NCI-H1436 (cell line): ENCODE measurements at places on chromosomes 2 and 18.

DNA sequence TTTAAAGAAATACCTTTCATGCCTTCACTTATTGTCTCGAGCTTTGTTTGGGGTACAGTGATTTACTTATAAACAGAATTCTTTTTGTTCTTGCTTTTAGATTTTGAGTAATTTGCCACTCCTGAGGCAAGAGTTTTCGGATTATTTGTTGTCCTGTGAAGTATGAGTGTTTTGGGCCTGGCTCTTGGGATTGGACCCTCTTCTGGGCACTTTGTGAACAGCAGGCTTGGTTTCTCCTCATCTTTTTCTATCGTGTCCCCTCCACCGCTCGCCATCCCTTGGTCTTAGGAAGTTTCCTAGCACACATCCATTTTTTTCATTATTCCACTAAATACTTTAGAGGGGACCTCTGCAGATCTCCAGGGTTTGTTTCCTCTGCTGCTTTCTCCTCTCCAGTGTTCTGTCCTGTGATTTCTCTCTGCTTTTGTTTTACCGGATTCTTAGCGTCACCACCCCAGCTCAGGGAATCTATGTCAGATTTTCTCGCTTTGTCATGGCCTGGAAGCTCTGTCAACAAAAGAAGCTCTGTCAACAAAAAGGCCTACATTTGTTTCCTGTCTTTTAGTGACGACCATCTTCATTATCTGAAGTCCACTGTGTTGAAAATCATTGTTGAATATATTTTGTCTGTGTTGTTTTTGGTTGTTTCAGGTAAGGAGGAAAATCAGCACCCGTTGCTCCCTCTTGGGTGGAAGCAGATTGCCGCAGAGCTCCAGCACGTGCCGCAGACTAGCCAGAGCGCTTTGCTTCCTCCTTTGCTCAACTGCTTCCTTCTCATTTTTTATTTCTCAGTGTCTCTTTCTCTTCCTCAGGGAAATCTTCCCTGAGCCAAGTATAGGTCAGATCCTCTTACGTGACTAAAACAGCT lies 27.8 kb downstream of the ANKRD62 start:
- no peak for DNase-seq

GRCh38 chr2:113255140-113256070 lies 23.3 kb downstream of the PAX8 start:
- DNase-seq: no peak

GRCh38 chr2:225995796-225996461 lies 596.4 kb downstream of the NYAP2 start:
- no peak for DNase-seq

- DNase-seq: no peak
Measured at GRCh38 chr2:219525533-219526232, 11.4 kb downstream of the ASIC4 start.

- no peak for DNase-seq
Measured at GRCh38 chr2:18600255-18600613, 10.9 kb upstream of the NT5C1B start.

DNA sequence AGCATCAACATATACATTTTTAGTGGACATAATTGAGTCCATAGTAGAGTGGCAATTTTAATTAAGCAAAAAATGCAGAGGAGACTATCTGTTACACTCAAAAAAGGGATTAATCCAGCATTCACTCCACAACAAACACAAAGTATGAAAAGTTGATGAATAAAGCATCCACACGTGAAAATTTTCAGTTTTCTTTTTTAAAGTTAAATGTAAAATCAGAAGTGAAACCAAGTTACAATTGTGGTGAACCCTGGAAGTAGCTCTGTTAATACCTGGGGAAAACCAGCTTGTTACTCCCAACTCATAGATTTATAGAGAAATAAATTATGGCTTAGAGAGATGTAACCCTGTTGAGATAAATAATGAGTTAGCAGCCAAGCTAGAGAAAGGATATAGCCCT lies 807.8 kb downstream of the TRIB2 start:
- no peak for DNase-seq

GRCh38 chr2:134558208-134558830 lies 160.5 kb downstream of the TMEM163 start:
- no peak for DNase-seq

GRCh38 chr18:48920408-48921038 lies 30.2 kb downstream of the SMAD7 start:
- no peak for DNase-seq

GRCh38 chr2:44838116-44838790 lies 103.2 kb upstream of the SIX3 start:
- no peak for DNase-seq

DNA sequence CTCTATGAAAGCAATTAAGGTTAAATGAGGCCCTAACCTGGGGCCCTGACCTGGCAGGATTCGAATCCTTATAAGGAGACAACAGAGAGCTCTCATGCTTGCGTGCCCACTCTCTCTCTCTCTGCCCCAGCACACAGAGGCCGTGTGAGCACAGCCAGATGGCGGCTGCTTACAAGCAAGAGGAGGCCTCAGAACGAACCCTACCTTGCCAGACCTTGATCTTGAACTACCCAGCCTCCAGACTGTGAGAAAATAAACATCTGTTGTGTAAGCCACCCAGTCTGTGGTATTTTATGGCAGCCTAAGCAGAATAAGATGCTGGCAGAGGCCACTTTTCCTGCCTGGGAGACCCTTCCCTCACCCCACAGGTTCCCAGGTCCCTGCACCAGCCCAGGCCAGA lies 5.2 kb upstream of the UBE2F start:
- no peak for DNase-seq

- no peak for DNase-seq
Measured at GRCh38 chr2:129922571-129923264, 56.7 kb upstream of the RAB6C start.

- DNase-seq: no peak
Measured at GRCh38 chr2:96923810-96924774, 54.2 kb upstream of the SEMA4C start.

GRCh38 chr2:191638079-191638801 lies 39.7 kb upstream of the NABP1 start:
- no peak for DNase-seq

- no peak for DNase-seq
Measured at GRCh38 chr2:232268636-232269165, 109.8 kb upstream of the ALPP start.

- DNase-seq: peak; percentile 38
Measured at GRCh38 chr2:235098269-235098668, 146.5 kb downstream of the SH3BP4 start.

DNA sequence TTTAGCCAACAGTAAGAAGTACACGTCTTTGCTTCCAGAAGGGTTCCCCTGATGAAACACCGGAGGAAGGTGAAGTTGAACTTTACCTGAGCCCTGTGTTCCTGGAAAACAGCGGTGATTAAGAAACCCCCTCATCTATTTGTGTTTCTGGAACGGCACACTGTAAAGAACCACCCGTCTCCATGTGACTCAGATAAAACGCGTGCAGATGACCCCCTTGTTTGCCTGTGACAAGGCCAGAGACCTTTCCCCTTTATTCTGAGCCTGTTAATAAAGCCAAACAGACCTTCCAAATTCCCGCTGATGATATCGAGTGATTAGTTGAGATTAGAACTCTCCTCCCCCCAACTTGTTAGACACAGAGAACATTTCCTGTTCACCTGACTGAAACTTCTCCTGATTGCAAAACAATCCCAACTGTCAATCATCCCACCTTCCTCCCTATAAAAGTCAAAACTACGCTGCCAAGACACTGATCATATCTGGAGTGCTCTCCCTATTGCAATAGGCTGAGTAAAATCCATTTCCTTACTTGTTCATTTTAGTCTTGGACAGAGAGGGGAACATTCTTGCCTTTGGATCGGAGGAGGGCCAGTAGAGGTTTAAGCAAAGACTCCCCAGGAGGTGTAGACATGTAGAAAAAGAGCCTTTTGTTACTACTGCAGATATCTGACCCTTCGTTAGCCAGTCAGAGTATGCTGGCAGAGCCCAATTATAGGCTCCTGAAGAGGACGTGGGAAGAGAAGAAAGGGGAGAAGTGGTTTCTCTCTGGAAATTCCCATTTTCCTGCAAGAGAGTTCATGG lies 914 bp upstream of the IWS1 start:
- DNase-seq: no peak

- no peak for DNase-seq
Measured at GRCh38 chr2:71887196-71887595, 260.5 kb downstream of the CYP26B1 start.

DNA sequence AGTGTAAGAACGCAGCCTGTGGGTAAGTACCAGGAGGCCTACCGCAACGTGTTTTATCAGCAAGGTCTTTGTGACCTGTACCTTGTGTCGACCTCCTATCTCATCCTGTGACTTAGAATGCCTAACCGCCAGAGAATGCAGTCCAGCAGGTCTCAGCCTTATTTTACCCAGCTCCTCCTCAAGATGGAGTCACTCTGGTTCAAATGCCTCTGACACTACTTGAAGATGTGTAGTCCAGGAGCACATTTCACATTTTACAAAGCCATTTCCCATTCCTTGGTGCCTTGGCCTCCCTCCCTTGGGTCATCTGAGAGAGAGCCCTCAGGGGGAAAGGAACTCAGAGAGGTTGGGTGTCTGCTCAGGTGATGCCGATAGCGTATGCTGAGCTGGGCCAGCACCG lies 6.6 kb upstream of the HPCAL1 start:
- DNase-seq: no peak

DNA sequence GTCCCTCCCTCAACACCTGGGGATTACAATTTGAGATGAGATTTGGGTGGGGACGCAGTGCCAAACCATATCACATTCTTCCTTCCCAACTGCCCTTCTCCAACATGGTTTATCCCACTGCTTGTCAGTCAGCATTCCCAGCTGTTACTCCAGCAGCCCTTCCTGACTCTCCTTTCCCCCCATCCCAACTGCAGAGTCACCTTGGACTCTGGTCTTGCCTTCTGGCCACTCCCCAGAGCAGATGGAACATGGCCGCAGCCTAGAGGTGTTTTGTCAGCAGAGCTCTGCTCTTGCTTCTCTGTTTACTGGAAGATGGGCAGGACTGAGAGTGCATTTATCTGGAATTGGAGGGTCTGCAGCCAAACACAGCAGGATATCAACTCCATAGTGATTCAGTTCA lies 51.2 kb upstream of the MEX3C start:
- no peak for DNase-seq

- no peak for DNase-seq
Measured at GRCh38 chr2:217880891-217881290, 121.9 kb downstream of the TNS1 start.

DNA sequence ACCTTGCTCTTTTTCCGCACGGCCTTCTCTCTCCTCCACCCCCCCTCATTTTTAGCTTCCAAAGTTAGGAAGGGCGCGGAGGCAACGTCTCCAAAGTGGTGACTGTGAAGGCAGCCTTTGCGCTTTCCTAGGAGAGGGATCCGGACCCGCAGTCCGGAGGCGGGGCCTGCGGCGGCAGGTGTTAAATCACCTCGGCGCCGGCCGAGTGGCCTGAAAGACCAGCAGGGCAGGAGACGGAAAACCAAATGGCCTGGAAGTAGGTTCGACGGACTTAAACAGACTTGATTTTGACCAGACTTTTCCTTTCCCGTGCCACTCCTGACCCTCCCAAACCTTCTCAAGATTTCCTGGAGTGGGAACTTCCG lies 615 bp downstream of the GORASP2 start:
- peak; percentile 7 for DNase-seq

- no peak for DNase-seq
Measured at GRCh38 chr2:172293952-172294351, 133.4 kb upstream of the ITGA6 start.

- DNase-seq: no peak
Measured at GRCh38 chr18:46772357-46772756, 15.5 kb upstream of the ST8SIA5 start.

GRCh38 chr2:46997884-46998283 lies 82.3 kb upstream of the MCFD2 start:
- DNase-seq: no peak

- no peak for DNase-seq
Measured at GRCh38 chr2:183224948-183225347, 100.7 kb downstream of the NUP35 start.

DNA sequence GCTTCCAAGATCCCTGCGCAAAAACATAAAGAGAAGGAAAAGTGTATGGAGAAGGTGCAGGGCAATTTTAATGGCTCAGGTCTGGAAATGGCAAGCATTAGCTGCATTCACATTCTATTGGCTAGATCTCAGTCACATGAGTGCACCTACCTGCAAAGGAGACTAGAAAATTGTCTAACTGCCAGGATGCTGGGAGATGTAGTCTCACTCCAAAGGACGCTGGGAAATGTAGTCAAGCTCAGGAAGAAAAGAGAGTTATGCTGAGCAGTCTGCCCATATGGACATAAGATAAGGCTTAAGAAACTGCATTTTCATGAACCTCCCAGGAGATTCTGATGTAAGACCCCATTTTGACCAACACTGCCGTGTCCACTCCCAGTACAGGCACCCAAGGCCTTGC lies 9.5 kb upstream of the KLHL29 start:
- DNase-seq: peak; percentile 10

- DNase-seq: no peak
Measured at GRCh38 chr2:170814533-170815230, 2.0 kb upstream of the GAD1 start.

DNA sequence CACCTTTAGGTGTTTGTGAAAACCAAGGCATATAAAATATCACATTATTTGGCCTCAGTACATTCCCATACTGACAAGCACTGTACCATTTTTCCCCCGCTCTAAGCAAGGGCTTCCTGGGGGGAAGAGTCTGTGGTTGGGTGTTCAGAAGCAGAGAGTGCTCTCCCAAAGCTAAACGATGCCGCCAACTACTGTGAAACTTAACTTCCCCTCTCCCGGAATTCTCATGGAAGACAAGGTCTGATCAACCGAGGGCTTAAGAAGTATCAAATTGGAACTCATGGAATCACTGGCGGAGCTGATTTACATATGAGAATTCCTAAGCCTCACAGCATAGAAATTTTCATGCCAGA lies 433 bp upstream of the MFF start:
- no peak for DNase-seq

DNA sequence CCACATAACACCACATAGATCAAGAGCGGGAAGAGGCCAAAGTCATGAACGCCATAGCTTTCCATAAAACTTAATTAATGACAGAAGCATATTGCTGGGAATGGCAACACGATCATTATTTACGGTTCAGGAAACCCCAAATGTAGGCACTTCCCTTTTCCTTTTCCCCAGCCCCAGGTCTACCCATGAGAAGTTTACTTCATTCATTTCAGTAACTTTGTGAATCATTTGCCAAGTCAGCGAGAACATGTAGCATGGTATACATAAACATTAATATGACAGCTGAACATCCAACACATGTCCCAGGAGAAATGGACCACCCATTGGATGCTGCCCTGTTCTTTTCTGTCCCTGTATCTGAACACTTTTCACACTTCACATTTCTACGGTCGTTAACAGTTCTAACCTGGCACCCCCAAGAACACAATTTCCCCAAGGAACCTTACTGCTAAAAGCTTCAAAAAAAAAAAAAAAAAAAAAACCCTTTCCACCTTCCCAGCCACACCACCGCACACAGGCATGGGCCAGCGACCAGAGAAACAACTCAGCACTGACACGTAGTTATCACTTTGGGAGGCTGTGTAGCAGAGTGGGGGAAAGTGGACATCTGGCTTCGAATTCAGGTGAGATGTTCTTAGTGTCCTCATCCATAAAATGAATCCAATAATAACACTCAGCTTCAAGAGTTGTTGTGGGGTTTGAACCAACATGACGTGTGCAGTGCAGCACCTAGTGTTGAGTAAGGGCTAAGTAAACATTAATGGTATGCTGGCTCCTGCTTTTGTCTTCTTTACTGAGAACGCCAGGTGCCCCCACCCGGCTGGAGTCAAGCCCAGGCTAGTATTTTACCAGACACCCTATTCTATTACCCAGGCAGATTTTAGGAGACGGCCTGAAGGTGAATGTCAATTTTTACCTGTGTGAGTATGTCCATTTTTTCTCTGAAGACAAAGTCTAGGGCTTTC lies 371.5 kb downstream of the LNPK start:
- DNase-seq: peak; percentile 7

- DNase-seq: no peak
Measured at GRCh38 chr2:2050446-2050845, 280.6 kb downstream of the MYT1L start.
